ENCODE measurements at places on chromosomes 16 and 17. TPM values are rescaled to one million over a fixed set of nuclear protein-coding genes. Genes with fewer than 3 reads are reported as not detected.

The NPIPB2 gene
- total RNA-seq, result 5.5 TPM

The NOD2 gene
- total RNA-seq, result 17.2 TPM

The ZNF23 gene
- 4.1 TPM for total RNA-seq

The DDX42 gene
- 87.2 TPM for total RNA-seq

GRCh38 chr16:11400076-11400475 lies 54.8 kb downstream of the RMI2 start:
- no peak for DNase-seq

GRCh38 chr16:51938861-51939260 lies 608.1 kb downstream of the TOX3 start:
- no peak for DNase-seq

GRCh38 chr17:59366040-59366757 lies 34.7 kb downstream of the YPEL2 start:
- DNase-seq, result no peak

DNA sequence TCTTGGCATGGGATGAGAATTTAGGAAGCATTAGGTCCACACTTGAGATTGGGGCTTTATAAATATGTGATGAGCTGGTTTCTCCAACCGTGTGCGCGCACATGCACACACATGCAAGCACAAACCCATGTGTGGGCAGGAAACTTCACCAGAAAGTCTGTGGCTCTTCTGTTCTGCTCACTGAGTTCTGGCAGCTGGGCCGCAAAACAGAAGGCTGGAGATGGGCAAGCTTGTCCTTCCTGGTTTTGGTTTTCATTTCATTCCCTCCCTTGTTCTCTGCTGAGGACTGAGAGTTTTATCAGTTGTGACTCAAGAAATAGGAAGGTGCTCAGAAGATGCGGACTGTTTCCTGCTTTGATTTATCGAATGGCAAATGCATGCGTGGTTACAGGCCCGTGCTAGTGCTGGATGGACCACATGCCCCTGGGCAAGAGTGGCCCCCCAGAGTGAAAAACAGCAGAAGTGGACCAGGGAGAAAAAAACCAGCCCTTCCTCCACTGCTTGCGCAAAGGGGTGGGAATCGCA lies 14.1 kb downstream of the MAP3K14 start:
- no peak for DNase-seq

GRCh38 chr16:86942151-86943051 lies 364.1 kb downstream of the FOXL1 start:
- no peak for DNase-seq

- no peak for DNase-seq
Observed at GRCh38 chr17:32307658-32308057, 34.3 kb downstream of the C17orf75 start.

GRCh38 chr17:45722161-45722560 lies 62.0 kb upstream of the CRHR1 start:
- no peak for DNase-seq

- no peak for DNase-seq
Observed at GRCh38 chr16:48247311-48247710, at the start of gene ABCC11. Gene ABCC11, minus strand, starts transcription at chr16:48247539. Its CDS starts 15,618 bp downstream, at chr16:48231921.

- no peak for DNase-seq
Observed at GRCh38 chr16:11901091-11901490, 14.7 kb downstream of the GSPT1 start.
